ENCODE measurements at places on chromosomes 7 and 10. TPM values are rescaled to one million over a fixed set of nuclear protein-coding genes. Genes with fewer than 3 reads are reported as not detected.

DNA sequence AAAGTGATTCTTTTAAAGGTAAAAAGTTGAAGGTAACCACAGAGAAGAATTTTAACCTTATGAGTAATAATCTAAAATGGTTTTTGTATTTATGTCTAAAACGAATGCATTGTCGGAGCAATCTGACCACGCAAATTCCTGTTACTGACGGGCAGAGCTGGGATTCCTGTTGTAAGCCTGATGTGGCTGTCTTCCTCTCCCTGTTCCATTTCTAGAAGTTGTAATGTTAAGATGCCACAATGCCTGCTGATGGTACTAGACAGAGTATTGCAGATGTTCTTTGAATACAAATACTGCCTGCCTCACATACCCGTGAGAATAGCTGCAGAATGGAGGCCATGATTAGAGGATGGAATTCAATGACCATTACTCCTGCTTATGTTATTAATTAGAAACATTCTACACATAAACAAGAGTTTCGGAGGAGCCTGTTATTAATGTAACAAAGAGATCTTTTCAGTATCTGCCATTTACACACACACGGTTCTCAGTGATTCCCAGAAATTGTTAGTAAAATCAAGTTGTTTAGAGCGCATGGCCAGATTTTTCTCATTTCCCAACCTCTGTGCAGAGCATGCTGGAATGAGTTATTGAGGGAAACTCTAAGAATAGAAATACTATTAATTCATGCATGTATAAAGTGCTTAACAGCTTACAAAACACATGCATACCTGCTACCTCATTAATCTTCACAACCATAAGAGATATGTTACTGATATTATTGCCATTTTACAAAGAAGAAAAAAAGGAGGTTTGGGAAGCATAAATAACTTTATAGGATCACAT lies 196.8 kb downstream of the PTN start:
- no peak for DNase-seq

GRCh38 chr7:152597507-152597906 lies 78.4 kb downstream of the XRCC2 start:
- DNase-seq: no peak

GRCh38 chr10:1477578-1477977 lies 259.7 kb downstream of the ADARB2 start:
- no peak for DNase-seq

- DNase-seq: no peak
Observed at GRCh38 chr7:37674531-37674930, 9.0 kb upstream of the GPR141 start.

- DNase-seq: no peak
Observed at GRCh38 chr7:91276909-91277308, 12.7 kb downstream of the FZD1 start.

AASS gene
- total RNA-seq: not detected

CYP3A4 gene
- total RNA-seq: not detected

TET1 gene
- total RNA-seq: 3.4 TPM

Measured in OCI-LY7 (cell line).